ENCODE measurements at places on chromosomes 2 and 18.
A peak's percentile ranks its signal among the peaks of the same experiment; 100 is the strongest.

- DNase-seq: no peak
These were observed 252.5 kb upstream of the TANK start for GRCh38 chr2:160907738-160908137.

GRCh38 chr2:80199504-80199903 lies 105.0 kb downstream of the LRRTM1 start:
- DNase-seq: no peak

DNA sequence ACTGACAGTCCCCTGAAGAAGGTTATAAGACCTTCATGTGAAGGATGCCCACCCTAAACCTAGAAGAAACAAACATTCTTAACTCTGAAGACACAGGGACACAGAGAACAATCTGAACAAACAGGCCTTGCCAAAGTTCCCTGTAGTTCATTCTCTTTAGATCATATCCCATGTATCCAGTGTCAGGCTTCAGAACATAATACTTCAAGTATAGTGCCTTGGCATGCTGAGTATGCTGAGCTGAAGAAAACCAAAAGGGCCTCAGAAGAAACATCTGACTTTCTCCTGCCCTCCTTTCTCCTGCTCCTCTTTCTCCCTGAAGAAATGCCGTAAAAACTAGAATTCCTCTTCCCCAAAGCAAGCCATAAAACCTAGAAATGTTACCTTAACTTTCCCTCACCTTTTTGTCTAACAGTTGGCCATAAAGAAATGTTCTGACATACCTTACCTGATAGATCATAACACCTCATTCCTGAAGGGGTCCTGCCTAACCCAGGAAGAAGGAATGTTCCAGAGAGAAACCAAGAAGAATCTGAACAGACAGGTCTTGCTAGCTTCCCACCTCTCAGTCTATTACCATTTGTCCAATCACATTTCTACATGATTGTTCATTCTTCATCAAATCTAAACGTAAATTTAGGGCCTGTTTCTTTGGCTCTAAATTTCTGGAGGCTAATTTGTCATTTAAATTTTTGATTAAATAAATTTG lies 160.1 kb upstream of the ZC3H15 start:
- peak; percentile 52 for DNase-seq

- DNase-seq: no peak
These were observed 16.3 kb downstream of the CNDP2 start for GRCh38 chr18:74512321-74513053.

- no peak for DNase-seq
These were observed 432.4 kb downstream of the FBXO15 start for GRCh38 chr18:73715210-73715670.

DNA sequence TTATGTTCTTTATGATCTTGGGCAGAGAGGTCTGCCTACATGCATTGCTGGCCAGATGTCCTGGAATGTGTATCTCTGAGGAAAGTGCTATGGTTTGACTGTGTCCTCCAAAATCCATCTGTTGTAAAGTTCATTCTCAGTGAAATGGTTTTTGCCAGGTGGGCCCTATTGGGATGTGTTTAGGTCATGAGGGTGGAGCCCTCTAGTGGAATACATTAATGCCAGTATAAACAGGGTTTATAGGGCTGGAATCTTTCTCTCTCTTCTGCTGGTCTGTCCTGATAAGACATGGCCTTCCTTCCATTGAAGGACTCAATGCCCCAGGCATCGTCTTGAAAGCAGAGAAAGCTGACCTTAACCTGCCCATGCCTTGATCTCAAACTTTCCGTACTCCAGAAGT lies 258.5 kb downstream of the RPIA start:
- no peak for DNase-seq

DNA sequence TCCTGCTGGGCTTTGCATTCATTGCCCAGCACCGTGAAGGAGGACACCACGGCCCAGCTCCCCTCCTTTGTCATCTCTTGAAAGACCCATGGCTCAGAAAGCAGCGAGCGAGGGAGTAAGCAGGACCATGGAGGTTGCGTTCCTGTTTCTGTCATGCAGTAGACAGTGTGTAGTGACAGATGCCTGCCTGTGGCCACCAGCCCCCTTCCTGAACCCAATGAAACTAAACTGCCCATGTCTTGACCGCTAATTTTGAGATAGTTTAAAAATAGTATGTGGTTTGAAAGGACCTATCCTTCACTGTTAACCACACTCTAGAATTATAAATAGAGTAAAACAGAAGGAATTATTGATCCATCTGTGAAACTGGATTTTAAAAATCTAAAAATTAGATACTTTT lies 88.2 kb downstream of the ASAP2 start:
- no peak for DNase-seq

Data from T47D (cell line).